ENCODE measurements at places on chromosomes 3 and 15.

DNA sequence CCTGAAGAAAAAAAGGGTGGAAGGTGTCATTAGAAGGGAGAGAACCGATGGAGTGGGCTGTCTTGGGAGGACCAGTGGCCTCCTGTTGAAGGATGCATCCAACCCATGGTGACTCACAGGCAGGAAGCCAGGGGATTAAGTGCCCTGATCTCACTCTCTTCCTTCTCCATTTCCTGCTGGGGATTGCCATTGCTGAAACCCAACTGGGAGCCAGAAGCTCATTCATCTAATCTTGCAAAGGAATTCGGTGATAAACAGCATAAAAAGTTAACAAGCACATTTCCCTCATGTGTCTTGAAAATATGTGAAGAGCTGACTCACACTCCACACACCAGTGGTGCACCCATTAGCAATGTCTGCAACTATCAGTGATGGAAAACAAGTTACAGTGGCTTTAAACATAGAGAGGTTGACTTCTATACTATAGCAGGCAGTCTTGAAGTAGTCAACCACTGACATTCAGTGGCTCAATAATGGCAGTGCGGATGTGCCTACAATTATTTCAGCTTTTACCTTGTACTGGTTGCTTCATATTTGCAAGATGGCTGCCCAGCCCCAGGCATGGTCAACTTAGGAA, 12.8 kb upstream of the CSRNP1 start:
- DNase-seq = no peak

DNA sequence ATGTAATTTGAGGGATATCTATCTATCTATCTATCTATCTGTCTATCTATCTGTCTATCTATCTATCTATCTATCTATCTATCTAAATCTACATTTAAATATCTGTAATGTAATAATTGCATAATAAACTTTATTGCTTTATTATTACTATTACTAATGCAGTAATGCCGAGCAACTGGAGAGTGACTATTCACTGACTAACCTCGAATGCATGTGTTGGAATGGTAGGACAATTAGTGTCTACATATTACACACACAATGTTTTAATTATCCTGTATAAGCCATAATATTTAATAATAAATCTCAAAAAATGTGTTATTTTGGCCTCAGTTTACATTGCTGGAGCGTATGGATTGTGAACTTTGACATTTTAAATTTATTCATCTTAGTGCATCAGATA, 25.2 kb upstream of the CNTN3 start:
- DNase-seq = no peak

- DNase-seq = no peak
Observed at GRCh38 chr3:55626279-55626665, 139.2 kb upstream of the WNT5A start.

GRCh38 chr3:180870008-180870699, 42.3 kb upstream of the FXR1 start:
- DNase-seq = no peak

DNA sequence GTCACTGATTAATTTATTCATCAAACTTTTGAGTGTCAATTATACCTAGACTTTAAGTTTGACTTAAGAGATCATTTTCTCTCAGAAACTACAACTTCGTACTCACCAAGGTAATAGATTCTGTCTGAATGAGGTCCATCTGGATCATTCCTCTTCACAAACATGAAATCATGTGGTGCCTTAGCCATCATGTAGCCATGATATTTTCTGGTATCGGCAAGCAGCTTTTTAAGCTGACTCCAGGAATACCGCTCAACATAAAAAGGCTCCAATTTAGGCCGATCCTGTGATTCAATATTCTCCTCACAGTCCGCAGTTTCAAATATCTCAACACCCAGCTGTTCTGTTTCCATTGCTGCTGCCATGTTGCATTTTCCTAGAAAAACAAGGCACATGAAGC, 5.3 kb downstream of the DPP8 start:
- DNase-seq = no peak

DNA sequence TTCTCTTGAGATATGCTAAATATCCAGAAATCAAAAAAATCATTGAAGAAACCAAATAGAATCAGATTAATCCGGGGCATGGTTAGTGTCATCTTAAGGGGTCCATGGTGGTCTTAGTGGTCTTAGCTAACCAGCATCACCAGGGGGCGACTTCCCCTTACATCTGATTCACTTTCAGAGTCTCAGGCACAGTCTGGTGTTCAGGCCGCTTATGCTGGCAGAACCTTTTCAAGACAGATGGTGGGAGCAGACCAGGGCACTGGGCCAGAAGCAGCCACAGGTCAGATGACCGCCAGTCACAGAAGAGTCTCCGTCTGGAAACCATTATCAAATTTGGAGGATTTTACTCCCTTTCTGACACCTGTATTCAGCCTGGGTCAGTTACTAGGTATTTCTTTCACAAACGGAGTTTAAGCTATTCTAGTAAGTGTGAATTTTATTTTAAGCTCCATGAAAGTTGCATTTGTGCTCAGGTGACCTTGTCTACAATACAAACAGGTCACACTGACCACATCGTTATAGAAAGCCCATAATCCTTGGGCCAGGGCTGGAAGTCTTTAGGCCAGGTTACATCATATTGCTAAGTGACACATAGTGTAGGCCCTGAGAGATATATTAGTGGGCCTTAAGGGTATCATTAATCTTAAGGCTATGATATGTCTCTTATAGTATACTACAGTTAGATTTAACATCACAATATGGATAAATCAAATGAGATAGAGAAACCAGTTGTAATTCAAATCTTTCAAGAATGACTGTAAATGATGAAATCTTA, 365.5 kb downstream of the GBE1 start:
- DNase-seq = no peak
